Stimulated activated CD4-positive, alpha-beta T cell treated with anti-CD3 and anti-CD28 coated beads, Interleukin-12 subunit alpha, Interleukin-12 subunit beta, amount 100 ng/mL, for 24 hours (primary cell): ENCODE measurements at places on chromosomes 3 and 15.

- DNase-seq: no peak
Measured at GRCh38 chr3:60594025-60594424, 657.2 kb downstream of the FHIT start.

GRCh38 chr15:75129788-75130187, 71.9 kb upstream of the C15orf39 start:
- DNase-seq: no peak

DNA sequence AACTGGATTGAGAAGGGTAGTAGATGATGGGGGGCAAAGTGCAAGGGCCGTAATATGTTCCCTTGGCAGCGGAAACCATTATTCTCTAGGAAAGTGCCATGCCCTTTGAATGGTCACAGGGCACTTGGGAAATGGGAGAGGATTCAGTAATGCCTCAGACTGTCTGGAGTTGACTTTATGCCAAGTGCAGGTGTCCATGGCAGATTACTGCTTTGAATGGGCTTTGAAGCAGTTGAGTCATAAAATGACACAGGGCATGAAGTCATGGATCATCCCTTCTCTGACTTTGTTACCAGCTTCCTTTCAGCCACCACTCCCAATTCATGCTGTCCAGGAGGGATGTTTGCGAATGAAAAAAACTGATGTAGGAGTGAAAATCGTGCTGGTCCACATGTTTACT, 20.1 kb downstream of the AADACL2 start:
- DNase-seq: no peak

DNA sequence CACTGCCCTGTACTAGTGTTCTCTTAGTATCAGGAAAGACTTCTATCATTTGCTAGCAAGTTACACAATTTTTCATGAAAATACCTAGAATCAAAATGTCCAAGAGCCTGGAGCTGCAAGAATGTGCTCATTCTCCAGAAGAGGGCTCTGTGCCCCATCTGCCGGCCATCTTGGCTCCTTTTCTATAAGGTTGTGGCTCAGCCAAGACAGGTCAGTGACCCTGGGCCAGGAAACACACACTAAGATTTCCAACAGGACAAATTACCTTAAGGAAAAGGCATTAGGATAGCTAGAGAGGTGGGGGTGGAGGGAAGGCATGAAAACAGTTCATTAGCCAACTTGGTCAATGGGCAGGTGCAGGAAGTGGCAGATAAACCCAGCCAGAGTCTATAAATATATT, 20.7 kb downstream of the TIMP4 start:
- no peak for DNase-seq

DNA sequence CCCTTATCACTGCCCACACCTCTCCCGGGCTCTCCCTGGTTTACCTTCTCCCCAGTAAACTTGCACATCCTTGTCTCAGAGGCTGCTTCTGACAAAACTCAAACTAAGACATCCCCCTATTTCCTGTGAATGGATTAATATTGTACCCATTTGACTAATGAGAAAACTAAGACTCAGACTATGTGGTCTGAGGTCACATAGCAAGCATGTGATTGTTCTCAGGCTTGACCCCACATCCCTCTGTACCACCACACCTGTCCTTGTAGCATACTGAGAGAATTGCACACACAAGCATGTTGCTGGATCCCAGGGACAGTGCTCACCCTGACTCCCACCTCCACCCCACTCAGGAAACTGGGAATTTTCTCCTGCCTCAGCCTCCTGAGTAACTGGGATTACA, 90.7 kb upstream of the HES1 start:
- DNase-seq: no peak

DNA sequence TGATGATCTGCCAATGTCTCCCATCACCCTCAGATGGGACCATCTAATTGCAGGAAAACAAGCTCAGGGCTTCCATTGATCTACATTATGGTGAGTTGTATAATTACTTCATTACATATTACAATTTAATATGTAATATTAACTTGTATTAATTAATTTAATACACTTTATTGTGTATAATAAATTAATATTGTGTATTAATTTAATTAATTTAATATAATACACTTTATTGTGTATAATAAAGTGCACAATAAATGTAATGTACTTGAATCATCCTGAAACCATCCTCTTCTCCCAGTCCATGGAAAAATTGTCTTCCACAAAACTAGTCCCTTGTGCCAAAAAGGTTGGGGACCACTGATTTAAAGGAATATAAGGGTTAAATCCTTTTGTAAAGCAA, 123.4 kb downstream of the FBN1 start:
- no peak for DNase-seq

DNA sequence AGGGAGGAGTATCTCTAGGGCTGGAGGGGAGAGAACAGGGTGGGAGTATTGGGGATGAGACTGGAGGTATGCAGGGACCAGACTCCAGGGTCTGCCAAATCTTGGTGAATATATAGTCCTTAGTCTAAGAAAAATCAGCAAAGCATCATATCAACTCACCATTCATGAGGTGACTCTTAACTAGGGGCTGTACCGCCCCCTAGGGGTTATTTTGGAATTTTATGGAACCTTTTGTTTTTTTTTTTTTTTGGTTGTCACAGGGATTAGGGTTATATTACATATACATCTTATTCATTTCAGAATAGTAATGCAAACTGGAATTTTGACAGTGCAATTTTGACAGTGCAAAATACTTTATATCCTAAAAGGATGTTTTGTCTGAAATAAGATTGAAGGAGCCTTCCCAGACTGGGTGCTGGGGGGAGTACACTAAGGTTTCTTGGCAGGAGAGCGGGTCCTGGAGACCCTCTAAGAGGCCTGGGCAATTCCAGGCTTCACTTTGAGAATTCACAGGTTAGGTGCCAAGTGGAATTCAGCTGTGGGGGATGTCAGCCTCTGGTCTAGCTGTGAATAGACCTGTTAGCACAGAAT, 7.5 kb downstream of the CMTM7 start:
- no peak for DNase-seq

DNA sequence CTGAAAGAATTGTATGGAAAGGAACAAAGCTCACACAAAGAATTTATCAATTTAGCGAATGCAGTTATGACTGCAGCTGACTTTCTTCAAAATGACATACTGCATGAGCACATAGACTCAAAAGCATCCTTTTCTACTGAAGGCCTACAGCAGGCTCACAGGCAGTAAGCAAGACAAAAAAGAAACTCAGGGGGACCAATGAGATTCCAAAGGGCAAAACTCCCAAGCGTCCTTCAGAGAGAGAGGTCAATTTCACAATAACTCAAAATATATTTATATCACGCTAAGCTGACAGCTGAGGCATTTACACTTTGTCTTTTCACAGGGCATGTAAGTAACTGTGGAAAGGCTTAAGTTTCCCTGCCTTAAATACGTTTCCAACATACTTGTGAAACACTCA, 427.9 kb upstream of the RASGRP1 start:
- no peak for DNase-seq

DNA sequence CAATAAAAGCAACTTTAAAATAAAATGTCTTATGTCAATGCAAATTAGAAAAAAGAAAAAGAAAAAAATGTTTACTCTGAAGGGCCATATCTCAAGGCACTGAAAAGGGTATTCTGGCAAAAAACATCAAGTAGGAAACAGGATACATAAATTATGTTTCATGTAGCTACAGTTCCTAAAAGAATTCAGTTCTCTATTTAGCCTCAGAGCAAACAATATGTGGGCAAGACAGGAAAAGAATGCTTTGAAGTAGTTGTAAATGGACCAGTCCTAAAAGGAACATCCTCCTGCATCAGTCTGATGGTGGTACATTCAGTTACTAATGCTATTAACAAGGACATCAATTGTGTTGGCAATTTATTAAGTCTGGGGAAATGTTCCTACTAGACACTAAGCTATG, 8.1 kb downstream of the COMMD2 start:
- no peak for DNase-seq

DNA sequence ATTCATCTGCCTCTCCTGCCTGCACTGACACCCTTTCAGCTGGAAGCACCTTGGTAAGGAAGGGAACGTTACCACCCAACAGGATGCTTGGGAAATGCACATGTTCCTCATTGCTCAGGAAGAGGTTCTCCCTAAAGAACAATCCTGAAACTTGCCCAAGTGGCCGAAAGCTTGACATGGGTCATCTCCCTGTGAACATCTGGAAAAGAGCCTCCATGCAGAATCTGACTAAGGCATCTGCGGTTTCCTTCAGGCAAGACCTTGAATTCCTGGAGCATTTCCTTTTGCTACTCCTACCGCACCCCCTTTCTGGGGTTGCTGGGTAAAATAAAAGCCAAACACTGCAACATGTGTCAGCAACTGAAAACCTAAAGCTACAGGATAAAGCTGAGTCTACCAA, 68.7 kb upstream of the SNRK start:
- no peak for DNase-seq

DNA sequence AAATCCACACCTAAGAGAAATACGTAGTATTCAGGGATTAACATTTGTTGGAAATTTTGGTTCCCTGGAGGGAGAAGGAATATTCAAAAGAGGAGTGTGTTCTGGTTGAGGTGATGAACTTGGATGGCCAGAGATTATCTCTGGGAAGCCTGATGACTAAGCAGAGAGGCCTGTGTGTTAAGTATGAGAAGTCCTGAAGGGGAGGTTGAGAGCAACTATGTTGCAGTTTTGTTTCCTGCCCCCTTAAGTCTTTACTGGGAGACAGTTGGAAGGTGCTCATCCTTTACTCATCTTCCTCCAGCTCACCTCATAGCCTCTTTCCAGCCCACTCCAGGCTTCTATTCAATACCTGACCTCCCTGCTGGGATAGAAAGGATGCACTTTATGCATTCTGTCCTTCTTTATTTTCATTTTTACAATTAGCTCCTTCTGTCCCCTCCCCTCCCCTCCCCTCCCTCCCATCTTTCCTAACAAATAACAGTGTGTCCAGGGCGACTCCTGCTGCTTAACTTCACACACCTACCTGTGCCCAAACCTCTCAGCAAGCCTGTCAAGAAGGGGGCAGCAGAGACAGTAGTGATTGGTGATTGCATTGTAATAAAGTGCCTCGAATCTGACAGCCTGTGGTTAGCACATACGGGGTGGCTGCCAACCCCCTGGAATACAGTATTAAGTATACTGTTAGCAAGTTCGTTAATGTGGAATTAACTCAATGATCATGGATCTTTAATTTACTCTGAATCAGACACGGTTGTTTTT, 11.9 kb downstream of the RAP2B start:
- DNase-seq: no peak

DNA sequence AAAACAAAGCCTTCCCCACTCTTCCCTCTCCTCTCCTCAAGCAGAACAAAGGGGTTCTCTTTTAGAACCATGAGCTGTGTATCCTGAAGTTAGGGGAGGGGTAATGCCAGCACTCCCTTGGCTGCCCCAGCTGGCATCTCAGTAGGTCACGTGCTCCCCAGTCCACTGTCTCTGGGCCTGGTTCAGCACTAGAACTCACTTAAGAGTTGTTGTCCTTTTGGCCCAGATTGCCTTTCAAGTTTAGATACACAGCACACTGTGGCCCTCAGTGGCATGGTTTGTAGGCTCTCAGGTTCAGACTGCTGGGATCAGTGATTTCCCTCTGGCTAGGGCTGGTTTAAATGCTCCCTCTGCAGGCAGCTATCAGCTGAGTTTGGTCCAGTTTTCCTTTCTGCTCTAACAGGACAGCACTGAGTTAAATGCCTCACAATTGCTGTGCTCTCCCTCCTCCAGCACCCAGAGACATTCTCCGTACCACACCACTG, 188.4 kb upstream of the ST8SIA2 start:
- DNase-seq: no peak

- DNase-seq: no peak
Measured at GRCh38 chr15:26132811-26133210, 269.7 kb upstream of the ATP10A start.

DNA sequence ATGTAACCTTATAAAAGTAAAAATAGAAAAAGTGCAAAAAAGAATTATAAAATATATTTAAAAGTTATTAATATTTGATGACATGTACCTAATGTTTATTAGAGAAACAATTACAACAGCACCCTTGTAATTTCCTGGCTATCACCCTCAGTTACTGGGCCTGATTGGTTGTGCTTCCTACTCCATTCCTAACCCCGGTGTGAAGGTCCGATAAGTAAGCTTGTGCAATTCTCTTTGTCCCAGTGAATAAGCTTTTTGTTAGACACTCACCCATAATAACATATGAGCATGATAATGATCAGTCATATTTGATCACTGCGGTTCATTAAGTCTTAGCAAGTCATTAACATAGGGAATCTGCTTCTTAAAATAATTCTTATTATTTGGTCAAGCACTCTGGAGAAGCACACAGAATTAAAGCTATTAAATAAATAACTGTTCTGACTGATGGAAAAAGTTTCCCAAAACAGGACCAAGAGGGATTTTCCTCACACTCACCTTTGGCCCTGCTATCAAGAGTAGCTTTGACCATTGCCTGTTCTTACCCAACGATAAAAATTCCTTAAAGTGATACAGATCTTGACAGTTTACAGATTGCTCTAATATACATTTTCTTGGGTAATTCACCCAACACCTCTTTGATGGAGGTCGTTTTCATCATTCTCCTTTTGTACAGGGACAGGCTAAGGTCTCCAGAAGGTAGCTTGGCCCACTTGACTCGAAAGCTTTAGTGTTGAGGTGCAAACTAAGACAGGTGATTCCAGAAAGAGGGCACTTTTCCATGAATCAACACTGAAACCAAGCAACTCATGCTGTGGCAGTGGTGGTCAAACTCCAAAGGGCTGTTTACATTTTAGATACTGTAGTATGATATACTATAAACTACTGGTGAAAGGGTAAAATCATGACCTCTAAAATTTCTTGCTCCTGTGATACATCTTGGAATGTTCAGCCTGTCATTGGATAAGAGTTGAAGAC, 543.0 kb upstream of the KCNMB2 start:
- DNase-seq: no peak
